ENCODE measurements at places on chromosomes 5 and 9. TPM values are rescaled to one million over a fixed set of nuclear protein-coding genes. Genes with fewer than 3 reads are reported as not detected.

SEMA6A gene
- total RNA-seq, result 0.34 TPM

N4BP3 gene
- 3.6 TPM for total RNA-seq

SAXO1 gene
- total RNA-seq, result not detected

GRCh38 chr9:76571288-76571687 lies 112.3 kb downstream of the GCNT1 start:
- no peak for DNase-seq

GRCh38 chr5:16776611-16777251 lies 159.4 kb downstream of the MYO10 start:
- DNase-seq, result no peak

GRCh38 chr9:108434036-108434435 lies 421.8 kb downstream of the ACTL7B start:
- DNase-seq, result no peak
